RPMI8226 (cell line): ENCODE measurements at places on chromosomes 5 and 9.

DNA sequence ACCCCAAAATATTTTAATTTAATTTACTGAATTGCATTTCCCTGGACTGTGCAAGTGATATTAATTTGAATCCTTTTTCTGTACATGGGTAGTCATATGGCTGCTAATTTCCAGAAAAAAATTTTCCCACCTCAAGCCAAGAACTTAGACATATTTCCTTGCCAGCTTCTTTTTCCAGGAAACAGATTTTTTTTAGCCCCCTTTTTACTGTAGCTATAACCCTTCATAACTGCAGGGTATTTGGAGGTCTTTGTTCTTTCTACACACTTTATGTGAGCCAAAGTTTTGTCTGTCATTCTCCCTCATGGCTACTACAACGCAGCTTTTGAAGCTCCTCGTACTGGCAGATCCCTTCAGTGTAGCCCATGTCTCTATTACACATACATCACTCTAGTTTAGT is 261.2 kb upstream of the PIK3R1 start:
- no peak for DNase-seq

- no peak for DNase-seq
Observed at GRCh38 chr5:134177369-134178095, 782 bp upstream of the SKP1 start.

GRCh38 chr5:135971701-135972100 is 16.9 kb upstream of the LECT2 start:
- DNase-seq, result no peak

- DNase-seq, result no peak
Observed at GRCh38 chr5:169827769-169828168, 152.5 kb downstream of the INSYN2B start.

- DNase-seq, result no peak
Observed at GRCh38 chr5:87392801-87393200, 19.9 kb downstream of the CCNH start.

DNA sequence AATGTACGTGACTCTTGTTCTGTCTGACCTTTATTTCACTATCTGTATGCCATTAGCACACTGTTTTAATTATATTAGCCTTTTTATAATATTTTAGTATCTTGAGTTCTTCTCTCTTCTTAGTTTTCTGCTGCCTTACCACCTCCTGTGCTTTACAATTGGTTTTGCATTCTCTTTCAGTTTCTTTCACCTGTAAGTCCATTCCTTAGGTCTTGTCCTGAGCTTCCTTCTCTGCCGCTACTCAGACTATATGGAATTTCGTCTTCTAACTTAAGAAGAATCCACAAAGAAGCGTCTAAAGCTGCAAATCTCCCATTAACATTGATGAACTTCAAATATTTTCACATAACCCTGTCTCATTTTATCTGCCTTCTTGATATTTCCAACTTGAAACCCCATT is 642.9 kb downstream of the MAT2B start:
- no peak for DNase-seq

DNA sequence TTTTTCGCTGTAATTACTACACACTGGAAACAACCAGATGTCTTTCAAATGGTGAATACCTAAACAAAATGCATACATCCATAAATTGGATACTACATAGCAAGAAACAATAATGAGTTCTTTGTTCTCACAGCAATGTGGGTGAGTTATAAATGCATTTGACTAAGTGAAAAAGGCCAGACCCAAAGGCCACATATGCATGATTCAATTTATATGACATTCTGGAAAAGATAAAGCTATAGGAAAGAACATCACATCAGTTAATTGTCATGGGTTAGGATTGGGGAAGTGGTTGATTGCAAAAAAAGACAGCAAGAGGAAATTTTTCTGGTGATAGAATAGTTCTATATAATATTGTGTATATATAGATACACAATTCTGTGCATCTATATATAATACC is 198.9 kb downstream of the CYLC2 start:
- DNase-seq, result no peak

GRCh38 chr5:76283670-76284069 is 119.4 kb upstream of the IQGAP2 start:
- no peak for DNase-seq

DNA sequence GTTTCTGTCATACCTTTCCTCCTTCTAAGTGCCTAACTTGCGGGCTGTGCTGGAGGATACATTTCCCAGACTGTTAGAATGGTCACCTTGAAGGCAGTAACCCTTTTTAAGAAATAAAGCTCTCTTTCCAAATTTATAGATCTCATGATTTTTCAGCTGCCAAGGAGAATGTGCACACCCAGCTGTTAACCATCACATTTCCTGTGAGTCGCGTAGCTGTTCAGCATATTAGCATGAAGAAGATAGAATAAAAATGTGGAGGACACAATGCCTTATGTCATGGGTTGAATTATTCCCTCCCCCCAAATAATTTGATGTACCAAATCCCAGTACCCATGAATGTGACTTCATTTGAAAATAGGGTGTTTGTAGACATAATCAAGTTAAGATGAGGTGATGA is 729.4 kb downstream of the MTRR start:
- DNase-seq, result no peak

- DNase-seq, result no peak
Observed at GRCh38 chr5:11482011-11482410, 422.2 kb downstream of the CTNND2 start.
